ENCODE measurements at places on chromosomes 11 and 22.

DNA sequence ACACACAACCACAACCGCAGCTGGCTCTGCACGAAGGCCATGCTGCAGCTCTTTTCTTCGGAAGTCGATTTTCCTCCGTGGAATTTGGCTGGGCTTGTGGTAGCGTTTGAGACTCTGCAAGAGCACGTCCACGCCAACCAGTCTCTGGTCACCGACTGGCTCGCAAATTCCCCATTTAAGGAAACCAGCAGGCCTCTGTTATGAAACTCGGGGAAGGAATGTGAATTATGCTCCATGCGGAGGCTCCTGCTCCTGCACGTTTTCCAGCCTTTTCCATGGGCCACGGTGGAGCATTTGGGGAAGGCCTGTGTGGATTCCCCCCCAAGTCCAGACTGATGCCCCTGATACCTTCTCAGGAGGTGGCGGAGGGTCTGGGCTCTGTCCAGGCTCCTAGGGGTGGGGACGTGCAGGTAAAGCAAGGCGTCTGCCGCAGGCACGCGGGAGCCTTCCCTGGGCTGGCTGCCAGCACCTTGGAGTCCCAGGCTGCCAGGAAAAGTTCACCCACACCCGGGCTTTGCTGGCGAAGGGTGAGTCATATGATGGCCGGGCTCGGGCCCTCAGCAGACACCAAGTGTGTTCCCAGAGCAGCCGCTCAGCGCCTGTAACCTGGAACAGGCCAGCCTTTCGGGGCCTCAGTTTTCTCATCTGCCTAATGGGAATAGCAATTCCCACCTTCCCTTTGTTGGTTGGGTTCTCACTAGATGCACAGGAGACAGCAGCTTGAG, 41.9 kb downstream of the LRP5 start:
- no peak for DNase-seq

GRCh38 chr11:69210310-69211035, 54.7 kb downstream of the SMIM38 start:
- DNase-seq = peak; percentile 61

GRCh38 chr11:7968686-7969085, 3.4 kb upstream of the NLRP10 start:
- DNase-seq = no peak

- peak; percentile 78 for DNase-seq
Observed at GRCh38 chr11:9615031-9615451, 41.6 kb downstream of the WEE1 start.

DNA sequence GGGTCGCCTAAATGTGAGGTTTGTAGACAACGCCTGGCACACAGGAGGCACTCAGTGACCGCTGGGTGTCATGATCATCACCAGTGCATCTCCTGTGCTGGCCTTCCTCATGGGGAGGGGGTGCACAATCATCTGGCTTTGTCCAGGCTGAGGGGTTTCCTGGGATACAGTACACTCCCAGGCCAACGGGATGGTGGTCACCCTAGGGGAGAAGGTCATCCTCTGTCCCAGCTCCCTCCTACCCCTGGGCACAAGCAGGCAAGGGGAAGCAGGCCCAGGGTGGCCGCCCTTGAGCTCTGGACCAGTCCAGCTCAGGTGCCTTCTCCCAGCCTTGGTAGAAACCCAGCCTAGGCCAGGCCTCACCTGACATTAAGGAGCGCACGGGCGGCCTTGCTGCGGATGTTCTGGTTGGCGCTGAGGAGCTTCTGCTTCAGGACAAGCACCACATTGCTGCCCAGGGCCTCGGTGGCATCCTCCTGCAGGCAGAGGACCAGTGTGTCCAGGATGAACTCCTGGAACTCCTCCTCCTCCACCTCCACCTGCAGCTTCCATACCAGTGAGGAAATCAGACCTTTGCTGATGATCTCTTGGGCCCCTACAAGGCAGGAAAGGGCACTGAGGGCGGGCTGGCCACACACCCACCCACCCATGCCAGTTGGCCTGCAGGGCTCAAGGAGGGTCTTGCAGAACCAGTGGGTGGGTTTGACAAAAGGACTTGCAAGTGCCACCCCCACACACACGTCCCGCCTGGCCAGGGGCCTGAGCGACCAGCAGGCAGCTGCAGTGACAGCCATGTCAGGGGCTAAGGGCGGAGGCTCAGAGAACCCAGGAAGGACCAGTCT, 6.6 kb upstream of the GNAZ start:
- DNase-seq = no peak

DNA sequence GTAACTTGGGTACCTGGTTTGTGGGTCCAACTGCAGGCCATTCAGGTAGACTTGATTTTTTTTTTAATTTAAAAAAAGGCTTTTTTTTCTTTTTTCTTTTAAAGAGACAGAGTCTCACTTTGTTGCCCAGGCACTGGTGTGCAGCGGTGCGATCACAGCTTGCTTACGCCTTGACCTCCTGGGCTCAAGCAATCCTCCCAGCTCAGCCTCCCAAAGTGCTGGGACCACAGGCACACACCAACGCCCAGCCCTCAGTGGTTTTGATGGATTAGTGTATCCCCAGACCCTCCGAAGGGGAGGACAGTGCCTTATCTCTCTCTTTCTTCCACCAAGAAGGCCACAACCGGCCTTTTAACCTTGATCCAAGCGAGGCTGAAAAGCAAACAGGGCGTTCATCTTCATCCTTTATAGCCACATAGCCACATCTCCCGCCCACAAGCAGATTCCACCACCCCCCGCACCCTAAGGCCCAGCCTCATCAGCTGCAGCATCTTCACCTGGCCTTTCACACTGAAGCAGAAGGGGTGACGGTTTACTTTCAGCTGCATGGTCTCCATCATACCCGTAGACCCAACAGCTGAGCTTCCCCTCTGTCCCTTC, 17.6 kb upstream of the COMT start:
- no peak for DNase-seq

DNA sequence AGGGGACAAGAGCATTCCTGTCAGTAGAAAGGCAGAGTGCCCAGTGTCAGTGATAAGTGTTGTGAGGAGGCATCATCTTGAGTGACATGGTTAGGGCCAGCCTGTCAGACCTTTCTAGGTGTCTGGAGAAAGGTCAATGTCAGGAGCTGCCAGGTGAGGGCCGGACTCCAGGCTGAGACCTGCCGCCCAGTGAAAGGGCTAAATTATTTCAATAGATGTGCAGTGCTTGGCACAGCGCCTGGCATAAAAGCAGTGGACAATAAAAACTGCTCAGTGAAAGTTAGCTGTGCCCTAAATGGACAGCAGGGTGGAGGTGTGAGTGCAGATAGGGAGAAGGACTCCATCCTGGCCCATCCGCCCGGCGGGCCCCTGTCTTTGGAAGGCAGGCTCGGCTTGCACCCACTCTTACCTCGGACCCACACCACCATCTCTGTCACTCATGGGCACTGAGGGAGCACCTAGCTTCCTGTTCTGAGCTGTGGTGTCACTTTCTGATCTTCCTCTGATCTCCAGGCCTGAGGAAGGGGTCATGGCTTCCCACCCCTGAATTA, 23.5 kb upstream of the WNT11 start:
- DNase-seq = no peak

DNA sequence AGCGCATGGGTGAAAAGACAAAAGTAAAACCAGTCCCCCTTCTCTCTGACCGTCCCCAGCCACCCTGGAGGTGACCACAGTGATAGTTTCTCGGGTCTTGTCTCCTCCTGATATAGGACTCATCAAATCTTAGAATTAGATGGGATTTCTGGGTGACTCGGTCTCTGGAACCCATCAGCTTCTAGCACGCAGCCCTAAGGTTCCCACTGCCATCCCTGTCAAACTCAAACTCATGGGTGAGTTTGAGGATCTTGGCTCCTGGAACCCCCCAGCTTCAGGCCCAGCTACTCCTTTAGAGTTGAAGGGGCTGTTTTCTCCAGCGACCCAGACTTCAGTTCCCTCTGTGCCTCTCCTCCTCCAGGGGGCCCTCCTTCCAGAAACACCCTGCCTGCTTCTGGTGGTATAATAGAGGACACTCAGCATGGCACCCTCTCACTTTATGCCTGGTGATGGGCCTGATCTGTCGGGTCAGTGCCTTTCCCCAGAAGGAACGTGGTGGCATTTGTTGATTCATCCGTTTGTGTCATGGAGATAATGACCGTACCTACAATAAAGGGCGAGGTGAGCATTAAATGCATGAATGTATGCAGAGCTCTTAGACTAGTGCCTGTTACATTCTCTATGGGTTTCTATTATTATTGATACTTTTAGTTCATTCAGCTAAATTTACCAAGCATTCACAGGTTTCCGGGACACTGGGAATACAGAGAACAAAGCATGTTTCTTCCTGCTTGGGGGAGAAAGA, 31.7 kb downstream of the MCM5 start:
- no peak for DNase-seq

DNA sequence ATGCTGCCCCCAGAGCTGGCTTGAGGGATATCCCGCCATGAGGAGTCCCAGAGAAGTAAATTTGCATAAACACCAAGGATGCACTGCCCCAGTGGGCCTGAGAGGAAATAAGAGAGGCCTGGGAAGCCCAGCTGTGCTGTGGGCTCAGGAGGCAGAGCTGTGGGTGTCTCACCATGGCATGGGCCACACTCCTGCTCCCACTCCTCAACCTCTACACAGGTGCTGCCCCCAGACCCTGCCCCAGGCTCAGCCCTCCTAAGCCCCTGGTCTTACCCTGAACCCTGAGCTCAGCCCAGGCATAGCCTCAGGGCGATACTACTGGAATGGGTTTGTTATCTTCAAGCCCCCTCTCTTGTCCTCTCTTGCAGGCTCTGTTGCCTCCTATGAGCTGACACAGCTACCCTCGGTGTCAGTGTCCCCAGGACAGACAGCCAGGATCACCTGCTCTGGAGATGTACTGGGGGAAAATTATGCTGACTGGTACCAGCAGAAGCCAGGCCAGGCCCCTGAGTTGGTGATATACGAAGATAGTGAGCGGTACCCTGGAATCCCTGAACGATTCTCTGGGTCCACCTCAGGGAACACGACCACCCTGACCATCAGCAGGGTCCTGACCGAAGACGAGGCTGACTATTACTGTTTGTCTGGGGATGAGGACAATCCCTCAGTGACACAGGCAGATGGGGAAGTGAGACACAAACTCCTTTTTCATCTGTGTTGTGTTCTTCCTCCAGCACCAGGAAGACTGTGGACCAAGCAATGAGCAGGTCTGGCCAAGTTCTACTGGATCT, 59.9 kb downstream of the GGTLC2 start:
- DNase-seq = no peak

GRCh38 chr11:115122274-115122673, 381.9 kb downstream of the CADM1 start:
- no peak for DNase-seq

- peak; percentile 24 for DNase-seq
Observed at GRCh38 chr11:45927684-45928413, 5.4 kb downstream of the LARGE2 start.

DNA sequence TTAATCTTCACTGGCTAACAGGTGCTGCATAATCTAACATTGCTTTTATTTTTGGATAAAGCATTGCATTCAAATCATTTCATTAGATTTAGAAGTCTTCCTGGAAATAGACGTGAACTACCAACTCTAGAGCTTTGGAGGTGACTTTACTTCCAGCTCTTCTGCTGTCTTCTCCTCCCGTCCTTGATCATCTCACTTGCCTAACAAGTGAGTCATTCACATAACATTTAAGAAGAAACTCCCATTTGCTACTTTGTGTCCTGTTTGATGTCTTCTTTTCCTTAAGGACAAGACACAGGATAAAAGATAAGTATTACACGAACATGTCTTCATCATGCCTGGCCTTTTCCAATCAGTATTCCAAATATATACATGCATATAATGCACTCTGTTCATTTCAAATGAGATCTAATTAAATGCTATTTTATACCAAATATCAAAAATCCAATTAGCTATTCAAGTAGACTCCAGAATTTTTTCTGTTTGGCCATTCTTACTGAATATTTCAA, 88.3 kb downstream of the BDNF start:
- no peak for DNase-seq

DNA sequence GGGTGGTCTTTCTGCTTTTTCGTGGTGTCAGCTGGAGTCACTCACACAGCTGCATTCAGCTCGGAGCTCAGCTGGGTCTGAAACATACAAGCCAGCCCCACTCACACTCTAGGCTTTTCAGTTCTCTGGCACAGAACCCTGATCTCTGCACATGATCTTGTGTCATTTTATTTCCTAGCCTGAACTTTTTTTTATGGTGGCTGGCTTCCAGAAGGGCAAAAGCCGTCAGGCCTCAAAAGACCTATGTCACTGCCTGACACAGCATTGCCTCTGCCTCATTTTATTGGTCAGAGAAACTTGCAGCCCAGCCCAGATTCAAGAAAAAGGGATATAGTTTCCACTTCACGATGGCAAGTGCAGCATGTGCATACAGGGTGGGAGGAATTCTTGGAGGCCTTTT, 117.8 kb downstream of the NTM start:
- DNase-seq = no peak
